ENCODE measurements at places on chromosomes 1 and 21.

DNA sequence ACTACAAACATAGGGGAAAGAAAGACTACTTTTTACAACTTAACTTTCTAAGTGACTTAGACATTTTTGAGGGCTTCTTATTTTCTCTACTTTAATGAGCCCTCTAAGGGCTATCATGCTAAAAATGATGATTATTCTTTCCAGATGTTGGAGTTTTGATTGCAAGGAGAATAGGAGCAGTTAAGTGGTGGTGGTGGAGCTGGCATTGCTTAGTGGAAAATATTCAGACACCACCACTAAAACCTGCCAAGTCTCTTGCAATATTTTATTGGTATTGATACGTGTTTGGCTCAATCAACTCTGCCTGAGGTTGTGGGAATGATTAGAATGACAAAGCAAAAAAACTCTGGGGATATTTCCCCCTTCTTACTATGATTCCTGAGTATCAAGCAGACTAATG is 82.6 kb upstream of the PTGFR start:
- DNase-seq: no peak

GRCh38 chr1:228860911-228861831 is 125.9 kb downstream of the RHOU start:
- DNase-seq: no peak

DNA sequence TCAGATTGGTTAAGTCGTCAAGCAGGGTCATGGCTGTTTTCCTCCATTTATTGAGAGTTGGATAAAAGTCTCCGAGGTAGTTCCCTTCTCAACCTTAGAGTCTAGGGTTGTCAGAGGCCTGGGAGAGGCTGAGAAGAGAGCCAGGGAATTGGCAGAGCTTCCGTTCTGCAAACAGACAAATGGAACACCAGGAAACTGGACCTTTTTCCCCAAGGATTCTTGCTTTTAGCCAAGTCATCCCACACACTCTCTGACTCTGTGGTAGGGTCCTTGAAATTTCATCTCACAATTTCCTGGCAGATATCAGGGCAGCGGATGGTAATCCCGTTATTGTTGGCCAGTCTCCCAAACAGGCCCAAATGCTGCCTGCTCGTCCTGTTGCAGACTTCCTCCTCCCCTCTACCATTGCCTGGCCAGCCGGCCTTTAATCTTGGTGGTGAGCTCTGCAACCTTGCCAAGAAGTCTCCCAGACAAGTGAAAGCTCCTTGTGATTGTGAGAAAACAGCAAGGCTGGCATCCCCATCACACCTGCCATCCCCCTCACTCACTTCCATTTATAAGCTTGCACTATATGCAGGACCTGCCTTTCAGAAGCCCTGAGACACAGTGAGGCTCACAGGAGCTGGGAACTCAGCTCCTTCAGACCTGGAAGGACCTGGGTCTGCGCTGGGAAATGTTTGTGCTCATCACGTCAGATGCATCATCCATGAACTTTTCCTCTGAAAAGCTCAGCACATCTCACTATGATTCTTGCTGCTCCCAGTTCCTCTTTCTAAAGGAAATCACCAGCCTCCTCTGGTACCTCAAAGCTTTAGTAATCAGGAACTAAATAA is 13.7 kb upstream of the SRP9 start:
- DNase-seq: no peak

DNA sequence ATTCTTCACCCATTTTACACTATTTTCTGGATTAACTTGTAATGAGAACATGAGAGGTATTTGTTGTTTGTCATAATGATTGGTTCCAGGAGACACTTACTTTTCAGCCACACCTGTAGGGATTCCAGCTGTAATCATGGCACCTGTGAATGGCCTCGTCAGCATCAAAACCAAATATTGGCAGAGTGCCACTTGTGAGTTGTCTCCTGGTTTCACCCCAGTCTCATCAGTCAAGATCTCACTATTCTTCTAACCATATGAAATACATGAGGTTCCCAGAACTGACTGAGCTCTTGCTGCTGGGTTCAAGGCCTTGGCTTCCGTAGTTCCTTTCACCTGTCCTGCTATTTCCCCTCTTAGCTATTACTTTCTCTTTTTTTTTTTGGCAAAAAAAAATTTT is 246.6 kb upstream of the ADGRL2 start:
- no peak for DNase-seq

- no peak for DNase-seq
Measured at GRCh38 chr1:246182149-246182851, 324.8 kb downstream of the SMYD3 start.

DNA sequence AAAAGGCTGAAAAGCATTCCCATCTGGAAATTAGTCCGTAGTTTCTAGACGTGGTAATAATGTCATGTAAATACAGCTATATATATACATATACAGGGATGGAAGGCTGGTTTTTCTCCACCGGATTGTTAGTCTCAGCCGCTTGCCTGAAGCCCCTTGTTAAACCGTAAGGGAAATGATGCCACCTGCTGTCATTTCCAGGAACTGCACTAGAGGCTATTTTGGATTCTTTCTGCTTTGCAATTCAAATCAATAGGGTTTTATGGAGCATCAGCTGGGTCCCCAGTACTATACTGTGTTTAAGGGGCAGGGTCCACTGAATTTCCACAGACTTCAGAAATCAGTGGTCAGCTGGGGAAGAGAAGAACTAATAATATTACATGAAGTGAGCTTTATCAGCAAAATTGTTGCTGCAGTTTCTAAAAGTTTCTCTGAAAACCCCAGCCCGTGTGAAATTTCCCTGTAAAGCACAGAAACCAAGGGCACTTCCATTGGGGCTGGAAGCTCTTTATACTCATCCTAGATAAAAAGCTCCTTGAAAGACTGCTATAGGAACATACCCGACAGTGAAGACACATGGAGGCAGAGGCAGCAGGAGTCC is 33.8 kb upstream of the MPZL1 start:
- DNase-seq: peak; percentile 77

- no peak for DNase-seq
Measured at GRCh38 chr1:18419113-18419844, 61.5 kb upstream of the KLHDC7A start.

- no peak for DNase-seq
Measured at GRCh38 chr21:42862774-42863503, 16.4 kb downstream of the WDR4 start.

- no peak for DNase-seq
Measured at GRCh38 chr1:67880056-67880601, 46.9 kb upstream of the GNG12 start.

DNA sequence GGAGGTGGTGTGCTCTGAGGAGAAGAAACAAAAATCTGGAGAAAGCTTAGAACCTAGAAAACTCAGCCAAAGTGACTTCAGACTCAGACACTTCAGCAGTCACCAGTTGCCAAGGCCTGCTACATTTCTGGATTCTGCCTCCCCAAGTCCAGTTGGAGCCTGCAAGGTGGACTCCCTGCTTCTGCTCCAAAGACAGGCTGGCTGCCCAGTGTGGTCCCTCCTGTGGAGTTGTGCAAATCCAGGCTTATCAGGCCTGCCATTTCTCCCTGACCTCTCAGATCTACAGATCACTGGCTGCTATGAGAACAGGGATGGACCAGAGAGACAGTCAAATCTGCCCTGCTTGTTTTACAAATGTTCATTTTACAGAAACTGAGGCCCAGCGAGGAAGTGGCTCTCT is 9.9 kb downstream of the CACHD1 start:
- no peak for DNase-seq

- DNase-seq: no peak
Measured at GRCh38 chr1:64302971-64303370, 99.5 kb downstream of the UBE2U start.

DNA sequence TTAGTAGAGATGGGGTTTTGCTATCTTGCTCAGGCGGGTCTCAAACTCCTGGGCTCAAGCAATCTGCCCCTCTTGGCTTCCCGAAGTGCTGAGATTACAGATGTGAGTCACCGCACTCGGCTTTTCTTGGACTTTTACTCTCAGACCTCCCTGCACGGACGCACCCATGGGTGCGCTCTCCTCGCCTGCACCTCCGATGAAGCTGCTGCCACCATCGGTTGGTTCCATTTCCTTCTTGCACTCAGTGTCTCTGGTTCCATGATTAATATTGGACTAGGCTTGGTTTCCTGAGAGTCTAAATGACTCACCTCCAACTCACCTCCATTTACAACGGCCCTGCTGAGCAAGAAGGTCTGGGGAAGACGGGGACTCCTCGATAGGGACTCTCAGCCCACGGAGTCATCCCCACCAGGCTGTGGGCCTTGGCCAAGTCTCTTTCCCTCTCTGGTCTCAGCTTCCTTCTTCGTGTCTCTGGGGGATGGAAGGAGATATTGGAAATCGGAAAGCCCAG is 6.7 kb upstream of the TNFRSF8 start:
- DNase-seq: no peak

DNA sequence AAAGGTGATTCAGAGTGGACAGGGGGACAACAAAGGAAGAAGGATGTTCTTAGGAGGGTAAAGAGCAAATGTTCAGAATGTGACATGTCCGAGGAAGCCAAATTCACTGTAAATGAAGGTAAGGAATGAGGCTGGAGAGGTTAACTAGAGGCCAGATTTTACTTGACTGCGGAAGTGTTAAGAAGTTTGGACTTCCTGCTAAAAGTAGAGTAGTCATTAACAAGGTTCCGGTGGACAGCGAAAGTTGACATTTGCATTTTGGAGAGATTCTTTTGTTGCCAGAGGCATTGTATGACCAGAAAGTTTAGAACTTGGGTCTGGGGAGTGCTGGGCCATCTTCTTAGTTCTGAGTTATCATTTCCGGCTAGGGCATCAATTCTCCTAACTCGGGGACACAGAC is 7.2 kb upstream of the ERRFI1 start:
- DNase-seq: no peak

- no peak for DNase-seq
Measured at GRCh38 chr1:6280761-6281451, 20.0 kb upstream of the GPR153 start.
